ENCODE measurements at places on chromosomes 4 and X. TPM values are rescaled to one million over a fixed set of nuclear protein-coding genes. Genes with fewer than 3 reads are reported as not detected.

GRCh38 chr4:108820492-108821350 lies 57.9 kb upstream of the ETNPPL start:
- DNase-seq: no peak

DNA sequence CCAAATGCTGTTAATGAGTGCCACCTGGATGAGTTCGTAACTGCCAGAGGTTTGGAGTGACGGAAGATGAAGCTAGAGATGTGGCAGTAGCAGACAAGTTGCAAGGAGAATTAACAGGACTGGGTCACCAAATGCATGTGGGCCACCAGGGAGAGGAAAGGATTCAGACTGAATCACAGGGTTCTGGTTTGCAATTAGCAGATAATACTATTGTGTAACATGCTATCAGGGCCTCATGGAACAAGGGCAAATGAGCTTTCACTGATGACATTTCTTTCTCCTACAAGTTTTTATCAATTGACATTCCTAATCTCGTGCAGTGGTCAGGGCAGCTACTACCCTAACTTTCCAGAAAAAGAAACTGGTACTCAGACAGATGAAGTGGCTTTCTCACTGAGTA lies 21.4 kb downstream of the GAB3 start:
- DNase-seq: no peak

DNA sequence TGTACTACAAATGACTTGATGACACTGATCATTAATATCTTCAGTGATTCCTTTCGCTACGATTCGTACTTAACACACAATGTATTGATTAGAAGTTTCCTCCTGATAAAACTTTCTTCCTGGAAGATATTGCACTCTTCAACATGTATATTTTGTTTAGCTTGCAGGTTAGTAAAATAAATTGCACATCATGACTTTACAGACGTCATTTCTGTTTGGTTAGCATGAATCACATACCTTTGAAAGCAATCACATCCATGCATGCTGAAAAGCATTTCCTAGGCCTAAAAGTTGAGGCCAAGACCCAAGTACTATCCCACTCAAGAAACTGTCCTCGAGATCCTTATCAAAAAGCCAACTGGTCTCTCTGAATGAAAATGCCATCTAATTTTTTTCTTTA lies 1841.0 kb upstream of the PCDH7 start:
- no peak for DNase-seq

The SSX2B gene
- polyA plus RNA-seq: not detected

- no peak for DNase-seq
Measured at GRCh38 chr4:185552254-185552653, 16.9 kb upstream of the PDLIM3 start.

GRCh38 chrX:38089173-38089982 lies 83.0 kb downstream of the SYTL5 start:
- no peak for DNase-seq

DNA sequence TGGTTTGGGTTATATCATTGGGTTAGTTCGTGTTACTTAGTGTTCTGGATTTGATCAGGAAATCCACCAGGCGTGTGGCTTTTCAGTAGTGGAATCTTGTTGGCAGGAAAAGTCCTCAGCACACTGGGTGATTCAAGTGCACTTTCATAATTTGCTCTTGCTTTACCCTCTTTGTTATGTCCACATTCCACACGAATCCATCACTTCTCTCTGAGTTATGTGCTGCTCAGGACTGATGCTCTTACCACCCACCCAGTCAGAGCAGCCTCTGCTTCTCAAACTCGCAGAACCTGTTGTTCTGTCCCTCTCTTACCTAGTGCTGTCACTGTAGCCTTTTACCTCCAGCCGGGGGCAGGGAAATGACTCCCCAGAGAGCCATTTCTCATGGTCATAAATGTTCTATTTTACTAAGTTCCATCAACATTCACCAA lies 37.2 kb upstream of the SCRG1 start:
- no peak for DNase-seq

DNA sequence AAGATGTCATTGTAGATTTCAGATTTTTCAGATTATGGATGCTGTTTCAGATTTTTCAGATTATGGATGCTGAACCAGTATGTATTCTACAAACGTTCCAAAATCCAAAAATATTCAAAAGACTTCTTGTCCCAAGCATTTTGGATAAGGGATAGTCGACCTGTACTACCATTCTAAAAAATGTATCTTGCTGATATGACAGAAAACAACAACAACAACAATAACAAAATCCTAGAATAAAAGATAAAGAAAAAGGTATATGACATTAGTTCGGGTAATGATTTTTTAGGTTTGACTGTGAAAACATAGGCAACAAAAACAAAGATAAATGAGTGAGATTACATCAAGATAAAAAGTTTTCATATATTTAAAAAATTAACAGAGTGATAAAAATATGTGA lies 122.1 kb downstream of the GABRA2 start:
- no peak for DNase-seq

The NPFFR2 gene
- polyA plus RNA-seq: not detected

The NPY2R gene
- 0.20 TPM for polyA plus RNA-seq

The F8 gene
- polyA plus RNA-seq: 7.3 TPM

The SOX3 gene
- polyA plus RNA-seq: 0.39 TPM

DNA sequence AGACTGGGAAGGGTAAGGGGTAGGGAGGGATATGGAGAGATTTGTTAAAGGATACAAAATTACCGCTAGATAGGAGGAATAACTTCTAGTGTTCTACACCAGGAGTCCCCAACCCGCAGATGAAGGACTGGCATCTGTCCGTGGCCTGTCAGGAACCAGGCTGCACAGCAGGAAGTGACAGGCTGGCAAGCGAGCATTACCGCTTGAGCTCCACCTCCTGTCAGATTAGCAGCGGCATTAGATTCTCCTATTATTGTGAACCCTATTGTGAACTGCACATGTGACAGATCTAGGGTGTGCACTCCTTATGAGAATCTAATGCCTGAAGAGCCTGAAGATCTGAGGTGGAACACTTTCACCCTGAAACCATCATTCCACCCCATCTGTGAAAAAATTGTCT lies 27.9 kb upstream of the BBS7 start:
- no peak for DNase-seq

GRCh38 chr4:31983677-31984076 lies 1263.5 kb downstream of the PCDH7 start:
- no peak for DNase-seq

DNA sequence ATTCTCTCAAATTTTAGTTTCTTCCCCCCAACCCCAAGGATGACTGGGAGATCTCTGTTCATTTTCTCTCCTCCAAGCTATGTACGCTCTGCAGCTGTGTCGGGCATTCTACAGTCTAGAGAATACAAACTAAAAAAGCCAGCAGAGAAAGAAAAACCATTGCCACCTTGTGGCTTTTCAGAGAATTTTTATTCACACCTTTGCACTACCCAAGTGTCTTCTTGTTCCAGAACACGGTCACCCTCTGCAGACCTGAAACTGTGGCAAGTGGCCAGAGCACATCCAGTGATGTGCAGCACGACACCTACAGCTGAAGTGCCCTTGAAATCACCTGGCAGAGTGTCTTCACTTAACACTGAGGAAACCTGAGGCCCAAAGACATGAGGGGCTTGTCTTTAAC lies 68.6 kb downstream of the CHST7 start:
- peak; percentile 16 for DNase-seq

DNA sequence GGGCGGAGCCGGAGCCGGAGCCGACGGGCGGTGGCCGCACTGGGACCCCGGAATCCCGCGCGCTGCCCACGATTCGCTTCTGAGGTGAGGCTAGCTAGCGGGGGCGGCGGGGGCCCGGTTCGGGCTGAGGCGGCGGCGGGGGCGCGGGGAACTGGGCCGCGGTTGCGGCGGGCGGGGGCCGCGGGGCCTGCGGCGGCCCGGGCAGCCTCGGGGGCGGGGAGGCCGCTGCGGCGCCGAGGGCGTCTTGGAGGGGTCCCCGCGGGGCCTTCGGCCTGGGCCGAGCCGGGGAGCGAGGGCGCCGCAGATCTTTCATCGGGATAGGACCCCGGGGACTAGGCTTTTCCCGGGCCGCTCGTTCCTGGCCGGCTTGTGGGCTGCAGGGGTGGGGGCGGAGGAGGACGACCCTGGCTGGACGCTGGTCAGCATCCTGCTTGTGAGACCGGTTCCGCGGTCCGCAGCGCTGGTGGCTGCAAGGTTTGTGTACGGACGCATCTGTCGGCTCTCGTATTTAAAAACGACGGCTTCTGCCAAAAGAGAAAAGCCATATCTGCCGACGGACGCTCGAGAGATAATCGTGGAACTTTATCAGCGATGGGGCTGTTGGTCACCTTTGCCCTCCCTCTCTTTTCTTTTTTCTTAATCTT lies 419 bp downstream of the ADD1 start:
- DNase-seq: peak; percentile 60

DNA sequence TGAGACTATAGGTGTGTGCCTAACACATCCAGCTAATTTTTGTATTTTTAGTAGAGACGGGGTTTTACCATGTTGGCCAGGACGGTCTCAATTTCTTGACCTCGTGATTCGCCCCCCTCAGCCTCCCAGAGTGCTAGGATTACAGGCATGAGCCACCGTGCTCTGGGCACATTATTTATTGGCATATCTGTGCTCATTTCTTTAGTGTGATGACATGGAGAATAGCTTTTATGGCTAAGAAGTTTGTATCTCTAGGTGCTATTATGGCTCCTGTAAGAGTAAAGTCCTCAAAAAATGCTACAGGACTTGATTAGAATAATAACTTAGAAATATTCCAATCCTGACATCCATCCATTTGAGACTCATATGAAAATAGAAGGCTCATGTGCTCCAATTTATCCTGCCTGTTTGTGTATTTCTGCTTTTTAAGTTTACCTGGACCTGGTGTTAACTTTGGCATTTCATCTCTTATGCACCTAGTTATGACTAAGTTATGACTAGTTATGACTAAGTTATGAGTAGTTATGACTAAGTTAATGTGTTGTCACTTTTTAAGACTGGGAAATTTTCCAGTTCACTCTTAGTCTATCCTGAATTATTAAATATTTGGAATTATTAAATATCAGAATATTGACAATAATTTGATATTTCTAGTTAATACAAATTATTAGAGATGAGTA lies 36.4 kb upstream of the UNC5C start:
- DNase-seq: no peak

- no peak for DNase-seq
Measured at GRCh38 chr4:22192084-22192511, 243.5 kb upstream of the KCNIP4 start.

GRCh38 chr4:89528526-89529133 lies 221.0 kb upstream of the GPRIN3 start:
- no peak for DNase-seq

The FAM184B gene
- 0.58 TPM for polyA plus RNA-seq

GRCh38 chr4:79315891-79316290 lies 10.0 kb downstream of the NAA11 start:
- DNase-seq: peak; percentile 68

DNA sequence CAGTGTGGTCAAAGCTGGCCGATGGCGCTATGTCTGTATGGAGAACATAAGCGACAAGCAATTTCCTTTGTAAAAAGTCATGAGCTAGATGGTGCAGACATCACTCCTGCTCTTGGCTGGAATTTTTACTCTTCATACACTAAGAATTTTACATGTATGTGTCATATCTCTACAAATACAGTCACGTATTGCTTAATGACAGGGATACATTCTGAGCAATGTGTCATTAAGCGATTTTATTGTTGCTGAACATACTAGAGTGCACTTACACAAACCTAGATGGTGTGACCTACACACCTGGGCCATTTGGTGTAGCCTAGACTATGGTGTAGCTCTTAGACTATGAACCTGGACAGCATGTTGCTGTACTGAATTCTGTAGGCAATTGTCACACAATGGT lies 185.4 kb downstream of the SOWAHB start:
- DNase-seq: no peak

The P2RY10 gene
- polyA plus RNA-seq: not detected

DNA sequence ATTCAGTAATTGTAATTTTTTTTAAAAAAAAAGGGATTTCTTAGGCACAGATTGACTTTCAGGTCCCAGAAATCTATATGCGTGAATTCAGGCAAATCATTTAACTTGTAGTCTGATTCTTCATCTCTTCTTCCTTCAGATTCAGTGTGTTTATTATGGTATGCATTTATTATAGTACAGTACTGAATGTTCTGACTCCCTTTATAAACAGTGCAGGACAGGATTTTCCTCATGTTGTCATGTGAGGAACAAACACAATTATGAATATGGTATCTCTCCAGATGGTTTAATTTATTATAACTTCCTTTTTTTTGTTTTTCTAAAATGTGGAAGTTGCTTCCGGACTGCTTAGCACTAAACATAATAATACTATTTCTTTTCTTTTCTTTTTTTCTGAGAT lies 54.2 kb downstream of the RPS3A start:
- DNase-seq: no peak

- no peak for DNase-seq
Measured at GRCh38 chr4:52172166-52172565, 121.1 kb downstream of the SPATA18 start.

DNA sequence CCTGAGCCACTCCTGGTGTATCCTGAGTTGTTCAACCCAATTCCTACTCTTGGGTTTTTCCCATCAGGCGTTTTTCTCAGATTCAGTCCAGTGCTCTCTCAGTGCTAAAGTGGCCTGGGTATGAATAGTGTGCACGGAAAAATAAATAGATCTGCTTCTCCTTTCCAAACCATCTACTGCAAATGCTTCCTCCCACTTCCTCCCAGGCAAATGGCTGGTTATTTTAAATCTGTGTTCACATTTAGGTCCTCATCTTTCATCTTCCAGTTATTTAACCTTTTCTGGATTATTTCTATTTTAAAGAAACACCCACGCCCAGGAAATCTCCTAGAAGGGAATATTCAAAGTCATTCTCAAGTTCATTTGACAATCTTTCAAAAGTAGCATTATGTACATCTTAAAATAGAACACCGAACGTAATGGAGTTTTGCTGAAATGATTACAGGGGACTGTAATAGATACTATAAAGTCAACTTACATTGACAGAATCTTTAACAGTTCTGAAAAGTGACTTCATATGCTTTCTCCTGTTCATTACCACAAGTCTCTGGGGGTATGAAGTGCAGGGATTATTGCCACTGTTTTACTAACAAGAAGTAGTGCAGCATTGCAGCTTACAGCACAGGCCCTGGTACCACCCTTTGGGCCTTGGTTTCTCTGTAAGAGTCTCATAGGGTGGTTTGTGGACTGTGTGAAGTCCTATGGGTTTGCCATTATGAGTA lies 66.3 kb downstream of the MED28 start:
- no peak for DNase-seq

DNA sequence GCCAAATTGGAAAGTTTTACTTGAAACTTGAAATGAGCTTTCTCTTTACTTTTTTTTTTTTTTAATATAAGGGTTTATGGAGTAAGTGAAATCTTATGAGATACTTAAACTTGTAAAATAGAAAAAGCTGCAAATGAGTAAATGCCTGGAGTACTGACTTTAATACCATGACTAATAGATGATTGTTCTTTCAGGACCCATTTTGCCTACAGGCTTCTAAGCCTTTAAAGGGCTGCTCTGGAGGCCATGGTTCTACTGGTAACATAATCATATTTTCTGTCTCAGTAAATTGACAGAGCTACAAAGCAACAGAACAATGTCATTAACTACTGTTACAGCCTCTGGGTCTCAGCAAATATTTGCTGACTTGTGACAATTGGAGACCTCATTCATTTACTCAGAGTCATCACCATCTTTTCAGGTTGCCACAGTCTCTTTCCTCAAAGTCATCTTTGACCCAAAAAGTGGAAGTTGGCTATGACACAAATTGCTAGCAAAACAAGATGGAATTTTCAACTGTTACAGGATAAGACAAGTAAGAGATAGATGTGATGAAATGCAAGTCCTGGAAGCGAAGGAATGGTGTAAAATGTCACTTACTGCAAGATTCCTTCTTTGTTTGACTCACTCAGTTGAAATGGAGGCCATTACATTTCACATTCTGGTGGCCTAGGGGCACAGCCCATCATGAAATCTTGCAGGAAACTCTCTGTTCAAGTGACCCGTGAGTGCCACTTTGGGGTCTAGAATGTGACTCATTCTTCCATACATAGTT lies 132.7 kb downstream of the BTC start:
- DNase-seq: no peak

- DNase-seq: peak; percentile 1
Measured at GRCh38 chrX:133837091-133837490, 148.3 kb downstream of the GPC3 start.

Measured in brain (organoid and tissue), 16 donors.